ENCODE measurements at places on chromosomes 16 and 17.

GRCh38 chr16:25045696-25046381, 30.7 kb upstream of the ARHGAP17 start:
- no peak for DNase-seq

GRCh38 chr16:84804326-84804725, 15.5 kb upstream of the CRISPLD2 start:
- DNase-seq: no peak

- no peak for DNase-seq
Observed at GRCh38 chr17:66369830-66370229, 67.4 kb downstream of the PRKCA start.

DNA sequence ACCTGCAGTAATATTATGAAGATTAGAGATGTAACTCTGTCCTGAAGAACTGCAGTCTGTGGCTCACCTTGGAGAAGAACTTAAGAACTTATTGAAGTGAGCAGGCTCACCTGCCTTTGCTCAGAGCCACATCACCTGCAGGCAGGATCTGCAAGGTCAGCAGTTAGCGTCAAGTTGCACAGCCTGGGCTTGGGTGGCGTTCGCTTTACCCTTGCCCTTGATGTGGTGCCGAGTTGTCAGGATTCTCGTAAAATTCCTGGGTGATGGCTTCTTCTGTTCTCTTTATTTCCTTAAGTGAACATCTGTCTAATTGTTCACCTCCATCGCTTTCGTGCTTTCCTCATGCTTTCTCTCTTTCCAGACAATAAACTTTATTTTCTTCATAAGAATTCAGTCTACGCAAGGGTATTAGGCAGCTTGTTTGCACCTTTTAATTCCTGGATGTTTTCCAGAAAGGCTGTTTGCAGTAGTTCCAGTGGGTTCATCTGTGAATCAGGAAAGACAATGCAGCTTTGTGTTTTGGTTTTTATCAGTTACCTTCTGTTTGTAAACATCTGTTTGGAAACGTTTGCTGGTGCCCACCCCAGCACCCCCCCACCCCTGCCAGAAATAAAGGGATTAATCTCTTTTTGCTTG, 254.3 kb downstream of the WWOX start:
- DNase-seq: no peak

DNA sequence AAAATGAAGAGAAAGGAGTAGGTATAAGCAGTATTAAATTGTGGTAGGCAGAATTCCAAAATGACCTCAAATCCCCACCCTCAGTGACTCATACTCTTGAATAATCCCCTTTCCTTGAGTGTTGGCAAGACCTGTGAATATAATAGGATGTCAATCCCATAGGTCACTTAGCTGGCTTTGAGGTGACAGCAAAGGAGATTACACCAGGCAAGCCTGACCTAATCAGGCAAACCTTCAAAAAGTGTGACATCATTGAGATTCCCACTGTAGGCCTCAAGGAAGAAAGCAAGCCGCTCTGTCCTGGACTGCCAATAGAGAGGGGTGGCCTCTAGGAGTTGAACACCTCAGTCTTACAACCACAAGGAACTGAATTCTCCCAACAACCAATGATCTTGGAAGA, 535.2 kb downstream of the RBFOX1 start:
- DNase-seq: no peak

GRCh38 chr17:31573861-31574260, 182.4 kb downstream of the RAB11FIP4 start:
- DNase-seq: no peak

GRCh38 chr16:96935-97381, 18.9 kb downstream of the MPG start:
- peak; percentile 89 for DNase-seq

GRCh38 chr16:5323284-5324141, 225.9 kb upstream of the EEF2KMT start:
- no peak for DNase-seq

DNA sequence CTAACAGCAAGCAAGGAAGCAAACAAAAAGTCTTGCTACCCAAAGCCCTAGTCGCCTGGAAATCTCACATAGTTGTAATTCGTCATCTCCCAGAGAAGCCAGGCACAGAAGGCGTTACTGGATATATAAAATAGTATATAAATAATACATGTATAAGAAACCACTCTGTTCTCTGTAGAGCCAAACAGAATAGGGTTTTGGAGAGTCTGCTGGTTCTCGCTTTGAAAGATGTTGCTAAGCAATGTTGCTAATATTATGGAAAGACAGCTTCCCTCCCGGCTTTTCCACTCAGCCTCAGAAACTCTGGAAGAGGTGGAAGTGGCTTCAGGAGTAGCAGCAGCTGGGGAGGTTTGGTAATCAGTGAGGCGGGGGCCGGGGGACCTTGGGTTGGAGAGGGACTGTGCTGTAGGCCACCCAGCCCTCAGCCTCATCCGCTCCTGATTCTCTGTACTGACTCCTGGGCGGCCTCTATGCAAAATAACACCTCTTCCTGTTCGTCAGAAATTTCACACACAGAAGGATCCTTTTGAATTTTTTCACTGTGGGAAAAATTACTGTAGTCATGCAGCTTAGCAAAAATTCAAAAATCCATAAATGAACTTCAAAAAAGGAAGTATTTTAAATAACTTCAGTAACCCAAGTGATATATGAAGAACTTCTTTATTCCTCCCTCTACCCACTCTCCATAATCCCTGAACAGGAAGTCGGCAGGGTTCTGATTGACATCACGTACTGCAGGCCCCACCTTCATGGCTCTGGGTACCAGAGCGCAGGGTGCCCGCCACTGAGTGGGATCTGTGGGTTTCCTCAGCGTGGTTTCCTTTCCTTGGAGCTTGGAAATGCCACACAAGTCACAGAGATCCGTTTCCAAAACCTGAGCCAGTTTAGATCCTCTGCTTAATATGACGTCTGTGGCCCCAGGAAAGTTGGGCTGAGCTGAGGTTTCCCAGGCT, 51.4 kb downstream of the RAP1GAP2 start:
- no peak for DNase-seq

DNA sequence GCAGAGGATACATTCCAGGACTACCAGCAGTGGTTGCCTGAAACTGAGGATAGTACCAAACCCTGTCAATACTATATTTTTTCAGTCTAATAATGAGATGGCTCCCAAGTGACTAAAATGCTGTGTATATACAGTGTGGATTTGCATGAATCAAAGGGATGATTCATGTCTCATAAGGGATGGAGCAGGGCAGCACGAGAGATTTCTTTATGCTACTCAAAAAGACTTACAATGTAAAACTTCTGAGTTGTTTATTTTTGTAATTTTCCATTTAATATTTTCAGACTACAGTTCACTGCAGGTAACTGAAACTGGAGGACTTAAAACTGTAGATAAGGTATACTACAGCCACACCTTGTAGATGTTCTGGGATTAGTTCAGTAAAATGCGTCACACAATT, 674.7 kb upstream of the SALL1 start:
- no peak for DNase-seq

- no peak for DNase-seq
Observed at GRCh38 chr16:78562650-78563049, 463.2 kb downstream of the WWOX start.

DNA sequence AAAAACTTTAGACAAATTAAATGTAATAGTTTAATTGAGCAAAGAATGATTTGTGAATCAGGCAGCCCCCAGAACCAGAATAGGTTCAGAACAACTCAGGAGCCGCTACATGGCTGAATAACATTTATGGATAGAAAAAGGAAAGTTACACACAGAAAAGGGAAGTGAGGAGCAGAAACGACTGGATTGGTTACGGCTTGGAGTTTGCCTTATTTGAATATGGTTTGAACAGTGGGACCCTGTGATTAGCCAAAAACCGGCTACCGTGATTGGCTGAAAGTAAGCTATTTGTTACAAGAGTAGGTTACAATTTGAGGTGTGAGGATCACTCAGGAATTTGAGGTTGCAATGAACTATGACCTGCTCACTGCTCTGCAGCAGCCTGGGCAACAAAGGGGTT, 1139.8 kb downstream of the CDH11 start:
- DNase-seq: no peak

DNA sequence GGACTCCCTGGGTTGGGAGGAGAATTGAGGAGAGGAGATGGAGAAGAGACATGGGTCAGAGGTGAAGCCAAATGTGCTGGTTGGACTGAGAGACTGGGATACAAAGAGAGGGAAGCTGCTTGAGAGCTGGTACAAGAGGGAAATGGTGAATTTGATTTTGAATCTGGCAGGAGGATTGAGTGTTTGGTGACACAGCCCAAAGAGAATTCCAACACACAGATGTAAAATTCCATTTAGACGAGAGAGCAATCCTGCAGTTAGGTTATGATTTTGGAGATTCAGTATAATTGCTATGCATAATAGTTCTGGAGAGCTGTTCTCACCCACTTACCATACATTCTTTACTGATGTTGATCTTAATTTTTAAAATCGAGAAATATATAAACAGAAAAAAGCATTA, 57.7 kb downstream of the HSD17B2 start:
- DNase-seq: no peak

DNA sequence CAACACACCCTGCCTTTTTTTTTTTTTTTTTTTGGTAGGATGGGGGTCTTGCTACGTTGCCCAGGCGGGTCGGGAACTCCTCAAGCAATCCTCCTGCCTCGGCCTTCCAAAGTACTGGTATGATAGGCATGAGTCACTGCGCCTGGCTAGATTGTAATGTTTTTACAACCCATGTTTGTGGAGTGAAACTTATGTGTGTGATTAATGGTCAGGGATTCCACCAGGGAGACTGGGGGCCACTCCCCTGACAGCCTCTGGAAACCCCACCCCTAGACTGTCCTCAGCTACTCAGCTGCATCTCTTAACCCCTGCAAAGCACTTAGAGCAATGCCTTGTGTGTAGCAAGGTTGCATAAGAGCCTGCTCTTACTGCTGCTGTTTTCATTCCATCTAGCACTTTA, 220.5 kb downstream of the PARN start:
- DNase-seq: no peak

GRCh38 chr17:74001145-74001544, 202.3 kb upstream of the RPL38 start:
- no peak for DNase-seq

- no peak for DNase-seq
Observed at GRCh38 chr17:54969658-54970572, 1.4 kb downstream of the STXBP4 start.
